ENCODE measurements at places on chromosomes 12 and 14.
A peak's percentile ranks its signal among the peaks of the same experiment; 100 is the strongest.

GRCh38 chr12:2890001-2890387 is 697 bp upstream of the TULP3 start:
- DNase-seq, result no peak

- DNase-seq, result no peak
Observed at GRCh38 chr12:109961612-109962011, 34.6 kb downstream of the GIT2 start.

GRCh38 chr12:111313833-111314259 is 55.0 kb downstream of the PHETA1 start:
- DNase-seq, result no peak

- DNase-seq, result peak; percentile 9
Observed at GRCh38 chr14:22878271-22879246, 4.5 kb upstream of the REM2 start.

DNA sequence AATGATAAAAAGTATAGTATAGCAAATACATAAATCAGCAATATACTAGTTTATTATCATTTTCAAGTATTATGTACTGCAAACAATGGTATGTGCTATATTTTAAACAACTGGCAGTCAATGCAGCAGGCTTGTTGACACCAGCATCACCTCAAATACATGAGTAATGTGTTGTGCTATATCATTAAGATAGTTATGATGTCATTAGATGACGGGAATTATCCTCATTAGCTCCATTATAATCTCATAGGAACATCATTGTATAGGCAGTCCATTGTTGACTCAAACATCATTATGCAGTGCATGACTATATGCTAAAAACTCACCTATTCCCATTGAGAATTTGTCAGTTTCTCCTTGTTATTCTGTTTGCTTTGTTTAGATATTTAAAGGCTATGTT is 85.4 kb downstream of the PRKD1 start:
- no peak for DNase-seq

GRCh38 chr14:86712176-86712575 is 1182.2 kb downstream of the FLRT2 start:
- no peak for DNase-seq

- no peak for DNase-seq
Observed at GRCh38 chr12:52515927-52516831, 4.0 kb downstream of the KRT5 start.

DNA sequence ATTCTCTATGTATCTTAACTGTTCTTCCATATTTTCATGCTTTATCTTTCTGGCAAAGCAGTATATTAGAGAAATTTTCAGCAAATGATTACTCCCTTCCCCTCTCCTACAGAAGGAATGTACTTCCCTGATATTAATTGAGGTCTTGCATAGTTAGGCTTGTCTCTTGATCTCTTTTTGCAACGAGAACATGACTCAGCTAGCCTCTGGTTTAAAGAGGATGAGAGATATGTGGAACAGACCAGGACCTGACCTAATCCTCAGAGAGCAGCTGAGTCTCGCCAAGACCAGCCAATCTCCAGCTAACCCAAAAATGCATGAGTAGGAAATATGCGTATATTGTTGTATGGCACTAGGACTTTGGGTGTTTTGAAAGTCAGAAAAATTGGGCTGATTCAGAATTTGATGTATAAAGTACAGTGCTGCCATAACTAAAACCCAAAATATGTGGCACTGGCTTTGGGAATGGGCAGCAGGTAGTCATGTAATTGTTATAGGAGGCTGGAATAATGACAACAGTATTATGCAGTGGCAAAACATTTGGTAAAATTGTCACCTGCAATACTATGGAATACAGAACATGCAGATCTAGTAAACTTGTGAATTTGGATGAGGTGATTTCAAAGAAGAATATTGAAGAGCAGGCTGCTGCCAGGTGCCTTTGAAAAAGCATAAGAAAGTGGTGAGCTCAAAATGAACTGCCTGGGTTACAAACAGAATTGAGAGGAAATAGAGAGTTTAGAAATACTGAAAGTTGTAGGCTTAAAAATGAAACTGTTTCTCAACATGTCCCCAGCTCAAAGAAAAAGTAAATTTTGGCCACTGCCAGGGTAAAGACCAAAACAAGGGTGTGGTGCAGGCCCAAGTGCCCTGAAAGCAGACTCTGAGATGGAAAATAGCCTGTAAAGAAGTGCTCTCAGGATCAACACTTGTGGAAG is 9.3 kb upstream of the USP15 start:
- DNase-seq, result peak; percentile 24

GRCh38 chr12:41242603-41243002 is 54.5 kb downstream of the PDZRN4 start:
- no peak for DNase-seq

- peak; percentile 60 for DNase-seq
Observed at GRCh38 chr14:60632777-60633176, 16.5 kb downstream of the SIX1 start.

Data from GF-D8 (cell line).